ENCODE measurements at places on chromosomes 2 and 18.

- no peak for DNase-seq
These were observed 146.6 kb upstream of the ITGA6 start for GRCh38 chr2:172280571-172281361.

- no peak for DNase-seq
These were observed 133.1 kb downstream of the MREG start for GRCh38 chr2:215879977-215880940.

DNA sequence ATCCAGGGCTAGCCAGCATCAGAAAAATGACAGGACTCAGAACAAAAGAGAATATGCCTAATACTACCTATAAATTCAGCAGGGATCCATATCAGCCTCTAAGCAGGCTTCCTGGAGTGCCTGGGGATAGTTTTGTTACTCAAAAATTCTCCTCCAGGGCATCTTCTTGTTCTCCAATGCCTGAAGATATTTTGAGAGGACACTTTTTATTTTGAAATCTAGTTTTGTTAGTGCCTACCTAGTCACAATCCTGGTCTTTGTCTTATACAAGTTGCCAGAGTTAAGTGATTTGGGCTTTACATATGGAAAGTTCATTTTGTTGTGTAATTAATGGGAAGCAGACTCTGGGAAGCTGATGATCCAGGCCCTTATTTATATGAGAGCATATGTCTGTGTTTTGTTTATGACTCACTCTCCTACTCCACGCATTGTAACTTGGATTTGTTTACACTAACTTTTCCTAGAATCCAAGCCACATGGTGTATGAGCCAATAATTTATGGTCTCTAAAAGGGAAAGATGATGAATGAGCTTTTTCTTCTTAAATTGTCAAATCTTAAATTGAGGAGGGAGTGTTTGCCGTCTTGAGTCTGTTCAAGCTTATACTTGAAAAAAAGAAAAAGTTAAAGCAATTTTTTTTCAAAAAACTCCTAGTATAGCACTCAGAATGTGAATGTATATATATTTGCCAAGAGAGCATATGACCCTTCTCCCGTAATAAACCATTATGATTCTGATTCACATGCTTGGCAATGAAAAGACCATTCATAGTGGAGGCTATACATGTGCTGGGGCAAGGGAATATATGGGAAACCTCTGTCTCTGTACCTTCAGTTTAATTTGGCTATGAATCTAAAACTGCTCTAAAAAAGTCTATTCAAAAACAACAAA is 370.3 kb downstream of the SETBP1 start:
- no peak for DNase-seq

- no peak for DNase-seq
These were observed 4.2 kb upstream of the ERFE start for GRCh38 chr2:238154570-238154969.

- no peak for DNase-seq
These were observed 107.7 kb upstream of the MCFD2 start for GRCh38 chr2:47023332-47023731.

DNA sequence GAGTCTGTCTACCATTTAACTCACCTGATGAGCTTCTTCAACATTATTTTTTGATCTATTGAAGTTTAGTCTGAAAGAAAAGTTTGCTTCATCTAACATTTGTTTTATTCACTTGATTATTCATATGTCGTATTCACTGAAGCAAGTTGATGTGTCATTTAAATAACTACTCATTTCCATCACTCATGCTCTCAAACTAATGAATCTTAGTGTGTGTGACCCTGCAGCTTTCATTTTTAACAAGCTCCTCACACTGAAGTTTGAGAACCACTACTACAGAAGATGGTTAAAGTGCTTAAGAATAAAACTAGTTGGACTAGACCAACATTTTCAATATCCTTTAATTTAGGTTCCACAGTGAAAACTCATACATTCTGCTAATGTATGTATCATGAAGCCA is 1.8 kb upstream of the ABI2 start:
- DNase-seq, result no peak

DNA sequence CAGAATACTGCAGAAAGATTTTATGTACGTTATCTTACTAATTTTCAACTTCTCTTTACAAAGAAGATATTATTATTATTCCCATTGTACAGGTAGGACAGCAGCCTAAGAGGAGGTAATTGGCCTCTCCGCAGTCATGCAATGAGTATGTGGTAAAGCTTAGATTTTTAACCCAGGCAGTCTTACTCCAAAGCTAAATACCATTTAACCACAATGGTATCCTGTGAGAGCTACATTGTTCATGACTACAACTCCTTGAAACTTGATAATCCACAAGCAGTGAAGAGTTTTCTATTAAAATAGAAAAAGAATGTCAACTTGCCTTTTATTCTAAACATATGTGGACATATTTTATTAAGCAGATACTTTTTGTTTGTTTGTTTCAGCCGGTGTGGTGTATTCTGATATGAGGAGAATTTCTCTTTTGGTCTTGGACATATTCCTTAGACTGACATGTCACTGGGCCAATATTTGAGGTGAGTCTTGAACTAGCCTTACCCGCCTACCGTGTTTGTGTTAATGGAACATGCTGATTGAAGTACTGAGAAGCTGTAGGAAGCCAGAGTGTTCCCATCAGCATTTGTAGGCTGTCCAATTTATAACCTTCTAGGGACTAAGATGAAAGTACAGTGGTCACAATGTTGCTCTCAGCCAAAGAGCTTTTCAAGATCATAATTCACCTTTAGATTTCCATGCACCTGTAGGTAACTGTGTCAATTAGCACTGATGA is 293.9 kb upstream of the DCC start:
- no peak for DNase-seq

DNA sequence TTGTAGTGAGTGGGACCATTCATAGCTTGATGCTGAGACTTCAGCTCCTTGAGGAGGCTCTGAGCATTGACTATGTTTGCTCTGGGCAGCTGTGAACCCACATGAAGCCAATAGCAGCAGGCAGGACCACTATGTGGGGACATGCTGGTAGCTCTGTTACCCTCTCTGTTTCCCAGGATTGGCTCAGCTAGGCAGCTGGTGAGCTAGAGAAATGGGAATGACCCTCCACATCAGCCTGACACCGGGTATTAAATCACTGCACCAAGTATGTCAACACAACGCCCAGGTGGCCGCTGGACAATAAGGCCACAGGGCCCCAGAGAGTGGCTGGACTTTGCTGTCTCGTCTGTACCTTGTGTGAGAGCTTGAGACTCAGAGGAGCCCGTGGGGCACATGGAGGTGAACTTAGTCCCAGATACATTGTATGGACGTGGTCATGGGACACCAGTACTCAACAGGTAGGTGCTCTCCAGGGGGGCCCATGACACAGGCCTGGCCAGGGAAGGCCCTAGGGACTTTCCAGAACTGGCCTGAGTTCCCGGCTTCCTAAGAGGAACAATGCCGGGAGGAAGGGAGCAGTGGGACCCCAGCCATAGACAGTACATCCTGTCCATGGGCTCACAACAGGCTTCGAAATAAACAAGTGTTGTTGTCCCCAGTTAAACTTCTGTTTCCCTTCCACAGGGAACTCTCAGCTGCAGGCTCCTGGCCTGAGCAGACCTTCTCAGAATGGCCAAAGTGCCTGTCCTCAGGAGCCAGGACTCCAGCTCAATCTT is 35.2 kb downstream of the HS1BP3 start:
- DNase-seq, result no peak

DNA sequence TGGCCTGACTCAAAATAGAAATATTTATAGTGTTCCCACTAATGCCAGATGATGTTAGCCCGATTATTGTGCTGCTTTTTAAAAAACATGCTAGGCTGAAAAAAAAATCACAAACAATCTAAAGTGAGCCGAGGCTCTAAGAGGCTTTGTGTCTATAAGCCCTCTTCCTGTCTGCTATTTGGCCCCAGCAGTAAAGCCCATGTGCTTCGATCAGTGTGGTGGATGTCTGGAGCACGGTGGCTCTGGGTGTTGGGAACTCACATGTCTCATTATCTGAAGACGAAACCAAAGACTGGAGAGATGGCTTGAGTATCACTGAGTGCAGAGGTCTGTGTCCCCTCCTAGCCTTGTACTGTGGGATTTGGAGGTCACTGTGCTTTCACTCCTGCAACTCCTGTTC is 55.1 kb downstream of the INO80C start:
- no peak for DNase-seq

DNA sequence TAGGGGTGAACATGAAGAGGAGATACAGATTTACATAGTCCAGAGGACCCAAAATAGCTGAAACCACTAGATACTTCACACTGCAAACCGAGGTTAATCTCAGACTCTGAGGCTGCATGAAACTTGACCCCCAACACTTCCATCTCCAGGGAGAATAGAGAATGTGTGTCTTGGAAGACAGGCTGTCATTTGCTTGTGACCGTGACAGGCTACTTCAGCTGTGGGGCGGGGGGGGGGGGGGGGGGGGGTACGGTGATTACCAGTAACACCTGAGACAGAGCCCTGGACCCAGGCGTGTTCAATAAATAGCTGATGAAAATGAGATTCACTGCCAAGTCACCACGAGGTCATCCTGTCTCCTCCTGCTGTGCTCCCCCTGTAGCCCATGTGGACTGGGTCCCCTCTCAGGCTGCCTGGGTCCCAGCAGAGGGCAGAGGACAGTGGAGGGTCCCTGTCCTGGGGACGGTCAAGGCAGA is 5.7 kb upstream of the KLHL29 start:
- DNase-seq, result no peak

DNA sequence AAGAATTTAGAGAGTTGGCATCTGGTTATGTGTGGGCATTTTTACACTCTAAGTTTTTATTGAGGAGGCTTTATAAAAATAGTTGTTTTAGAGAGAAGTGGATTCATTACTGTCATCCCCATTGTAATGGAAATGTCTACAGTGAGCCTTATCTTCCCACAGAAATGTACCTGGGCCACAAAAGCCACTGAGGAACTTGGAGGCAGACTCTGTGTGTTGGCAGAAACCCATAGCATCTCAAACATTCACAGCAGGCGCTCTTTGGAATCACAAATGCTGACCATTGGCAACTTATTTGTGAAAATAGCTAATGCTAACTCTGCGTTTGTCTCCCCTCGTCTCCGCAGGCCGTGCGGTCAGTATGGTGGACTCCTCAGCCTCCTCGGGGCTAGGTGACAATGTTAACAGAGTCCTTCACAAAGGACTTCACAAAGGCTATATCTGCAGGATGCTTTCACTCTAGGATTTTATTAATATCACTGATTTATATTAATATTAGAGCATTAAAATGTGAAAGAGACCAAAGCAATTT is 689.1 kb upstream of the POU3F3 start:
- no peak for DNase-seq

GRCh38 chr2:41420219-41420618 is 627.6 kb upstream of the PKDCC start:
- no peak for DNase-seq

DNA sequence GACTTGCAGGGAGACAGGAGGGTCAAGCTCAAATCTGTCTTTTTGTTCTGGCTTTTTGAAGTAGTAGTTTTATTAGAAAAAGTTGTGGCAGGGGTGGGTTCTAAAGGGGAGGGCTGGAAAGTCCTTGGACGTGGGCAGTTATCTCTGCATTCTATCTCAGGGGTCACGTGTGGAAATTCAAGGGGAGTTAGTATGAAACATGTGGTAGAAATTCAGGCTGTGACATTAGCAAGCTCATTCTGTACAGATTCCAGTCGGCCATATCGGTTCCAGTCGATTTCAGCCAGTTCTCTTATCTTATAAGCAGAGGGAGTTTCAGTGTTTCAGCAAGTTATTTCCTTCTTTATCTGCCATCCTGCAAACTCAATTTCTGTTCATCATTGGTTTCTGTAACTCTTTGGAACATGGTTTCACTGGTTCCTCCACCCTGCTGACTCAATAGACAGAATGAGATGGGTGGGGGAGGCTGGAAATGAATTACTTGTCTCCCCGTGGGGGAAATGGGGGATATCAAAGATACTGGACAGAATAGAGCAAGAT is 53.0 kb downstream of the RAB27B start:
- no peak for DNase-seq

DNA sequence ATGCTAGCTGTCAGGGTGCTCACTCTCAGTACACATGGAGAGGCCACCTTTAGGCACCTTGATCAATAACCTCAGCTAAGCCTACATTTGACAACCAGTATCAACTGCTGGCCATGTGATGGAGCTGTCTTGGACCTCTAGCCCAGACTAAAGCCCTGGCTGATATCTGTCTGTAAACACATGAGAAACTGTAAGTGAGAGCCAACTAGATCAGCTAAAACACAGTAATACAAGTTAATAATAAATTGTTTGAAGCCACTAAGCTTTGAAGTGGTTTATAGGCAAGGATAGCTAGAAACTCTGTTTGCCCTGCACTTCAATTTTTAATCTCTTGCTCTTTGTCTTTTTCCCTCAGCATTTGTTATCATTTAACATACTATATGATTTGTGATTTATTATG is 407.1 kb downstream of the SPAG16 start:
- DNase-seq, result no peak

DNA sequence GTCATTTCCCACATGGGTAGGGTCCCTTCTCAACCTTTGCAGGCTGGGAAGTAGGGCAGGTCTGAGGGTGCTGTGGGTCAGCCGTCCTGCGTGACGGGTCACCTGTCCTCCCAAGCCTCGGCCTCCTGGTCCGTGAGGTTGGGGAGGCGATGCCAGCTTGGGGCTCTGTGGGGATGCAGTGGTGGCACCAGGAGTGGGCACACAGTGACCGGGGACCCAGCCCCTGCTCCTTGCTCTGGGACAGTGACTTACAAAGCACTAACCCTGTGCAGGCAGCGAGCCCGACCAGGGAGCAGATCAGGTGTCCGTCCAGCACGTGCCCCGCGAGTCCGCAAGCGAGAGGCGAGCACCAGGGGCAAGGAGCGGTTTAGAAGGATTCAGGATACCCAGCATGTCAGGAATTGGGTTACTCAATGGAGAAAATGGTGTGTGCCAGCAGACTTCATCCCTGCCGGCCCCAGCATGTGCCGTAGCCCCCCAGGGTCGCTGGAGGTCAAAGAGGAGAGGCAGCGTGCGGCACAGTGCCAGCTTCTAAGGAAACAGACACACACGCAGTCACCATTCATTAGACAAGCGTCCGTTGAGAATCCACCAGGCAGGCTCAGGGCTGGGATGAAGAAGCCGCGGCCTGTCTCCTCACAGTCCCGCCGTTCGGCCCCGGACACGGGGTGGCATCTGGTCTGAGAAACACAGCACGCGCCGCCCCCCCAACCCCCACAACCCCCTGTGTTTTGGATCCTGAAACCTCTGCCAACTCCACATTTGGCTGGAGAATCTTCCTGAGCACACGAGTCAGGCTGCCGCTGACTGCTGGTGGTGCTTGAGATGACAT is 11.7 kb downstream of the COLEC11 start:
- no peak for DNase-seq

DNA sequence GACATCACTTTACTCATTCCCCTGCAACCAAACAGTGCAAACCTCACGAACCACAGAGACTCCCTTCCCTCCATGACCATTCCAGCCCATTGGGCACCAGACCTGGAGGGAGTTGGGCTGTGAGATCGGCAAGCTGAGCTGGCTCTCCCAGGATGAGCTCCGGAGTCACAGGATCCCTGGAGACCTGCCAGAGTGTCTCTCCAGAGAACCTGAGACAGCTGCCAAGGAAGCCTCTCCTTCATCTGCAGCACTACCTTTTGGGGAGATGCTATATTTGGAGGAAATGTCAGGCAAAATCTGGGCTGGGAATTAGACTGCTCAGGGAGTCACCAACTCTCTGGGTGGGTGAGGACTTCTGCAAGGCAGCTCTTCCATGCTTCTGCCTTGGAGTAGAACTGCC is 417.4 kb downstream of the TNS1 start:
- no peak for DNase-seq
